Progenitor cell of endocrine pancreas (in vitro differentiated cells): ENCODE measurements at places on chromosomes 4 and X. TPM values are rescaled to one million over a fixed set of nuclear protein-coding genes. Genes with fewer than 3 reads are reported as not detected.

DNA sequence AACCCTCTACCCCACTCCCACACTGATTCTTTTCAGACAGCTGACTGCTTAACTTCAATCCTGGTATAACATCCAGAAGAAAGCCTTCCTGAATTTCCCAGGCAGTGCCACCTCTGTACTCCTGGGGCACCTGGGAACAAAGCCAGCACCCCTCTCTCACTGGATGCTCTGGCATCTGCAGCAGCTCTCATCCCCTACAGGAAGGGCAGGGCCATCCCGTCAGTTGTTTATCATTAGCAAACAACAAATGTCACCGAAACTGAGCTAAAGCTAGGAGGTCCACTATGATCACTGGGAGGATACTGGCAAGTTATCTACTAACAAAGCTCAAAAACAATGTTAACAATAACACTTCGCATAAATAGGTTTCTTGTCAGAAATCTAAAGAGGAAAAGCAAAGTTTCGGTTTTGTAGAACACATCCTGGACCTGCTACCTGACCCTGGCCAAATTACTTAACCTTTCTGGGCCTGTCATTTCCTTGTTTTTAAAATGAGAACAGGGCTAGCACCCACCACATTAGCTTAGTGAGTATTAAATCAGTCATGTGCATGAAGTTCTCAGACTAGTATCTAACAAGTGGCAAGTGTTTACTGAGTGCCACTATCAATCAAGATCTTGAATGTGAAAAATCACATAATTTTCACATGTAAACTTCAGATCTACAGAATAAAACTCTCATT lies 86.6 kb downstream of the NR3C2 start:
- no peaks in the 10 kb centered on the region for H3K27me3 ChIP-seq
- H3K4me3 ChIP-seq: no peak overlapping the region
- H3K36me3 ChIP-seq: no peaks in the 10 kb centered on the region
- no peak for DNase-seq
- no peaks in the 10 kb centered on the region for H3K4me1 ChIP-seq

GRCh38 chr4:52423967-52424366 lies 235.1 kb downstream of the USP46 start:
- H3K27ac ChIP-seq: no peak overlapping the region
- no peaks in the 10 kb centered on the region for H3K36me3 ChIP-seq
- no peaks in the 10 kb centered on the region for H3K27me3 ChIP-seq
- no peak for DNase-seq

MAGEC1 gene
- not detected in 2 replicates for total RNA-seq

DNA sequence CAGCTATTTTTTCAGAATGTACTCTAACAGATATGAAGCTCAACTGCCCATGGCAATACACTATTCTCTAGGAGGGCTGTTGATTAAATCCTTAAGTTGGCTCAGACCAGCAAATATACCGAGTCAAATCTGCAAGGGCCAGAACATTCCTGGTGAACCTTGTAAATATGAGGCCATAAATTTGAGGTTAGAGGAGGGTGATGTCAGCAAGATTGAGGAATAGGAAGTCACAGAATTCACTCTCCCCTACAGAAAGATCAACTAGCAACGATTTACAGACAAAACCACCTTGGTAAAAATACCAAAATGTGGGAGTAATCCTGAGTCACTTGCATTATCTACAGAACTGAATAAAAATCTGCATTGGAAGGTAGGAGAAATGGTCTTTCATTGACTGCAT lies 399.3 kb downstream of the GPM6A start:
- no peaks in the 10 kb centered on the region for H3K4me1 ChIP-seq
- no peak for DNase-seq
- no peaks in the 10 kb centered on the region for H3K36me3 ChIP-seq
- H3K4me3 ChIP-seq: no peak overlapping the region
- H3K27me3 ChIP-seq: no peaks in the 10 kb centered on the region

CLIC2 gene
- 0.93 and 2.0 TPM in 2 replicates for total RNA-seq

DNA sequence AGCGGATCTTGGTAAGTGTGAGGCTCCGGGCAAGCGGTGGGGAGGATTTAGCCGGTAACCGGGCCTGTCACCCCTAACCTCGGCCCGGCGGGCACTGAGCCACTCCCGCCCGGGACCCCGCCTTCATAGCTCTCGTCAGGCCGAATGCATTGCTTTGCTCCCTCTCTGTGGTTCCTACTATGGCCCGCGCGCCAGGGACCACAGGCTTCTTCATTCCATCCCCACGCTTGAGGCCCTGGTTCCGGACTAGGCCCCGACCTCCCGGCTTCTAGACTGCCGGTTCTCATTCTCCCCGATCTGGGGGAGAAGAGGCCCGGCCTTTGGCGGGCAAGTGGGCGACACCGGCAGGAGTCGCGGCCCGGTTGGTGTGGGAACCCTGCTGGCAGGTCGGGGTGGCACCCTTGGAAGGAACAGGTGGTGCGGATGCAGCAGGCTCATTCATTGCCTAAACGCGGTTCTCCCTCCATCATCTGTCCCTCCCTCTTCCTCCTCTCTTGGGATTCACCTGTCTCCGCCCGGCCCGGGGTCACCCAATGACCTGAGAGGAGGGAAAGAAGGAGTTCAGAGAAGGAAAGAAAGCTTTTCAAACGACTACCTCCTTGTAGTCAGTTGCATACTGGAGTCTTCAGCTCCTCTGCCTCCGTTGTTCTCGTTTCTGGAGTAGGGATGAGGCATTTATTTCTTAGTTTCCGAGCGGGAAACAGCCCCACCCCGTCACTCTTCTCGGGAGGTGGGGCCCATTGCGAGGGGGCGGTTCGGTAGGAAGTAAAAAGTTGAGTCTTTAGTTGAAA lies at the start of gene NDUFC1:
TSS of gene NDUFC1 (minus strand) at position 657 of the 791 bp plus-strand sequence. CDS start 6,679 bp downstream, outside the sequence.
- peaks cover 27% of the 10 kb centered on the region for H3K4me1 ChIP-seq
- H3K36me3 ChIP-seq: peaks cover 9% of the 10 kb centered on the region
- DNase-seq: peak; percentile 46
- peak within 1 kb of the TSS; percentile 96 for H3K4me3 ChIP-seq

DNA sequence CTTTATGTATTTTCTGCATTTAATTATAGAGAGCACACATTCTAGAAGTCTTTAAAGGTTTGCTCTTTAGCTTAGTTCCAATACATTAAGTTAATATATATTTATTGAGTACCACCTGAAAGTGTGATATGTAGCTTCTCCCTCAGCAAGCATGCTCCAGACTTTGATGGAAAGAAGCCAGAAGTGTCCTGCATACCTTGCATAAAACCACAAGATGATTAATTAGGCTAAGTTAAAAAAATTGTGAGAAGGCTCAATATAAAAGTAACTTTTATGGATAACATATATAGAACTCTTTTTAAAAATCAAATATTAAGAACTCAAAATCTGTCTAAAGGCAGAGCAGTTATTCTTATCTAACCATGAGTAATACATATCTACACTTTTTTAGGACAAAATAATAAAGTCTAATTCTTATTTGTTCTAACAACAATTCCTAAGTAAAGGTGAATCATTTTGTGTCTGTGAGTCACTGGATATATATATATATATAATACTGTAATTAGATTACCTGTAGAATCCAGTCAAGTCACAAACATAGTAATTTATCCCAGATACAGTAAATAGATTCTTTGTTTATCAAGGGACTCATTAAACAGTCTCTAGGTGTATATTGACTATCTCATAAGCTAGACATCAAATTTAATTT lies 51.2 kb downstream of the INTS12 start:
- H3K4me1 ChIP-seq: no peaks in the 10 kb centered on the region
- no peaks in the 10 kb centered on the region for H3K27me3 ChIP-seq
- no peaks in the 10 kb centered on the region for H3K36me3 ChIP-seq

ASB5 gene
- 0.50 and 0.84 TPM in 2 replicates for total RNA-seq

DNA sequence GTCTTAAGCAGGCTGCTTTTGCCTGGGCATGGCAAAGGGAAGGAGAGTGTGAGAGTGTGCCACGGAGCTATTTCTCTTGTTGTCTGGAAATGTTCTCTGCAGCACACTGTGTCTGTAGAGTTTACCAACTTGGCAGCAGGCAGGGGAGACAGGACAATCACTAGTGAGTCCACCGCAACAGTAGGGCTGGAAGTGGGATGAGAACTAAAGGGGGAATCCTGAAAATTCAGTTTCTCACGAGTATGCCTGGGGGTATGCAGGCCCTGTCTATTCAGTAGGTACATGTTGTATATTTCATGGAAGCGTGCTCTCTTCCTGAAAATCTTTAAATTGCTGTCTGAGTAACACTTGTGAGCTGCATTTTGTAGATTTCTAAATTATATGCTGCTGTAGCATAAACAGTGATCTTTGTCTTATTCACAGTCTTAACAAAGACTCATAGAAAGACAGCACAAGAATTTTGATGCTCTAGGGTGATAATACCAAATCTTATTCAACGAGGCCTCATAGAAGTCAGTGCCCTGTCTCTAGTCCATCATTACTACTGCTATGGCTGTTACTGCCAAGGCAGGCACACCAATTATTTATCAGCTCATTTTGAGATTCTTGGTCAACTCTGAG lies 200.4 kb upstream of the LEF1 start:
- H3K4me1 ChIP-seq: no peaks in the 10 kb centered on the region
- H3K27me3 ChIP-seq: peaks cover 19% of the 10 kb centered on the region
- H3K27ac ChIP-seq: no peak overlapping the region
- H3K4me3 ChIP-seq: no peak overlapping the region

GRCh38 chr4:153335665-153336064 lies 8.8 kb upstream of the MND1 start:
- H3K4me3 ChIP-seq: no peak overlapping the region
- peaks cover 12% of the 10 kb centered on the region for H3K36me3 ChIP-seq
- no peak for DNase-seq
- H3K27ac ChIP-seq: no peak overlapping the region
- no peaks in the 10 kb centered on the region for H3K27me3 ChIP-seq

SAGE1 gene
- total RNA-seq: not detected in 2 replicates

GRCh38 chr4:52106191-52106590 lies 55.1 kb downstream of the SPATA18 start:
- no peaks in the 10 kb centered on the region for H3K27me3 ChIP-seq
- no peaks in the 10 kb centered on the region for H3K36me3 ChIP-seq
- no peak overlapping the region for H3K4me3 ChIP-seq
- H3K27ac ChIP-seq: no peak overlapping the region

DNA sequence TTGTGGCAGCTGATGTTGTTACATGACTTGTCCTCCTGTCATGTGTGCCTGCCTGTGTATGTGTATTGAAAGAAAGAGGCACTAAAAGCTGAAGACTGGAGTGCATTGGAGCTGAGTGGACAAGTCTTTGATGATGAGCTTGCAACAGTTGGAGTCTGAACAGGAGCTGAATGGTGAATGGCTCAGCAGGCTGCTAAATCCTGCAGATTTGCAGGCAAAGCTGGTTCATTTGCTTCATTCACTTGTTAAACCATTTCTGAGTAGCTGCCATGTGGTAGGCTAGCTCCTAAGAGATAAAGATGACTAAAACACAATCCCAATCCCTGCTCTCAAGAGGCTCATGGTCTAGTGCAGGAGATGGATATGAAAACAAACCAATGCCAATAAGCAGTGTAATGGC lies 217.3 kb downstream of the CHRDL1 start:
- H3K27me3 ChIP-seq: no peaks in the 10 kb centered on the region
- peaks cover 5% of the 10 kb centered on the region for H3K4me1 ChIP-seq
- H3K27ac ChIP-seq: no peak overlapping the region
- DNase-seq: no peak
- peaks cover 5% of the 10 kb centered on the region for H3K36me3 ChIP-seq

DNA sequence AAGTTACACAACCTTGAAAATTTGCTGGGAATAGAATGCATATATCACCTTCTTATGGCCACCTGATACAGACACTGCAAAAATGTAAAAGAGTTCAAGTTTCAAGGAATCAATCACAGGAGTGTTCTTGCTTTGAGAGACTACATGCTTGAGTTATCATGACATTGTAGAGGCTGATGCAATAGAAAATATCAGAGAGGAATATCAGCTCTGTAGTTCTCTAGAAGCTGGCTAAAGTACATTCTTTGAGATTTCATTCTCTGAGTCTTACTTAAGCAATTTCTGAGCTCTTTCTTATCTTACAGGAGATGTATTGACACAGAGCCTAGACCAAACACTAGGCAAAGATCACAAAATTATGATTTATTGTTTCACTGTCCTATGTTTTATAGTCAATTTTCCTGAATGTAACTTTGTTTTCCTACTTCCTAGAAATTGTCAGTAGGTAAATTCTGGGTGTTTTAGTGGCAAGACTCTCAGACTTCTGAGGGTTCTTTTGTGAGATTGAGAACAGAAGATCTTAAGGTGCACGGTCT lies 152.1 kb upstream of the HPGD start:
- no peaks in the 10 kb centered on the region for H3K36me3 ChIP-seq
- H3K27me3 ChIP-seq: no peaks in the 10 kb centered on the region
- H3K4me3 ChIP-seq: no peak overlapping the region
- no peaks in the 10 kb centered on the region for H3K4me1 ChIP-seq
- no peak for DNase-seq

DNA sequence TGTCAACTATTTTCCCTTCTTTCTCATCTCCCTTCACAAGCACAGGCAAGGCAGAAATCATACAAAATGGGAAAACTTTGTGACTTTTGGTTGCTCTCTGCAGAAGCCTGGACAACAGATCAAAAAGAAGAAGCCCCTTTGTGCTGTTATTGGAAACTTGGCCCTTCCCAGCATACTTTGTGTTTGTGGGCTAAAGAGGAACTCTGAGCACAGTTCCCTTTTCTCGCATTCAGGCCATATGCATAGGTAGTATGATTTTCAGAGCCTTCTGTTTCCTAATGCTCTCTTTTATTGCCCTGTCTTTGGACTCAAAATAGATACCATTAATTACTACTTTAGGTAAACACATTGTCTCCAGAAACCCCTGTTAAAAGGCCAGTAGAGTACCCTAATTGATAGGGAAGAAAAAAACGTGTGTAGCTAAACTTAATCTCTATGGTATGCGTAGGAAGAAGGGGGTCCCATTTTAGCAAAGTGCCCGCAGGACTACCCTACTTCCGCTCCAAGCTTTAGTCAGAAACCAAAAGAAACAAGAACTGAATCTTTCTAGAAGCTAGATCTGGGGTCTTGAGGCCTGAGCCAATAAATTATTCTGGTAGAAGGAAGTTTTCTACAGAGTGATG lies 26.6 kb downstream of the VSIG4 start:
- no peaks in the 10 kb centered on the region for H3K27me3 ChIP-seq
- peaks cover 4% of the 10 kb centered on the region for H3K4me1 ChIP-seq
- no peaks in the 10 kb centered on the region for H3K36me3 ChIP-seq

DNA sequence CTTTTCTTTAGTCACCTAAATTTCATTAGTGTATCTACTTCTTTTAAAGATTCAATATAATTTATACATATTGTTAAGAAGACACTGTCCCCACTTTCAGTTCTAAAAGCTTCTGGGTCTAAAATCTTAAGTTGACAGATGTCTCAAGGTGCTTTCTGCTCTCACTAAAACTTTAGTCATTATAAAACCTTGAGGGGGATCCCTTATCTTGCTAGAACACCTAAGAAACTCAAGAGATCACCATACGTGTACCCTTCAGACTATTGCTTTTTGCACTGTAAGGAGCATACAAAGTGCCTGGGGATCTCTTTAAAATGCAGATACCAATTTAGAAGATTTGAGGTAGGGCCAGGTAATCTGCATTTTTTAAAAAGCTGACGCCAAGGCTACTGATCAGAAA lies 30.1 kb downstream of the CYBB start:
- no peak overlapping the region for H3K27ac ChIP-seq
- no peaks in the 10 kb centered on the region for H3K27me3 ChIP-seq
- no peak overlapping the region for H3K4me3 ChIP-seq

CDKN2AIP gene
- total RNA-seq: 22.0 and 25.9 TPM in 2 replicates
